ENCODE measurements at places on chromosomes 16 and 17. TPM values are rescaled to one million over a fixed set of nuclear protein-coding genes. Genes with fewer than 3 reads are reported as not detected.

The ZSCAN10 gene
- not detected for polyA plus RNA-seq

The BEAN1 gene
- polyA plus RNA-seq, result not detected

DNA sequence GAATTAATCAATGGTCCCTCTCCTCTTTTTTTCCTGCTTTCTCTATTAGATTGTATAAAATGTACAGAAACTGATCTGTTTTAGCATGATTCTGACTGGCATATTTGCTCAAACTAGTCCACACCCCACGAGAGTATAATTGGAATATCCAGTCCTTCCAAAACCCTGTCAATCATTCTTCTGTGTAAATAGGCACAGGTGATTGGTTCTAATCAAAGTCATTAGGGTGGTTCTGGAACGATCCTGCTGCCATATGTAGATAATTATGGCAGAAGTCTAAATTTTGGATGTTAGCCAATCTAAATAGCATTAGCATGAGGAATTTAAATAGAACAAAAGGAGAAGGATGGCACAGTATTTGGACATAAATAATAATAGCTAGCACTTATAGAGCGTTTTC lies 165.7 kb downstream of the SHISA6 start:
- H3K27ac ChIP-seq, result no peak overlapping the region
- H3K36me3 ChIP-seq, result no peaks in the 10 kb centered on the region
- H3K4me1 ChIP-seq, result no peaks in the 10 kb centered on the region

- peak overlapping the region; percentile 44 for H3K4me3 ChIP-seq
- no peaks in the 10 kb centered on the region for H3K27me3 ChIP-seq
- no peak overlapping the region for H3K27ac ChIP-seq
- H3K36me3 ChIP-seq, result no peaks in the 10 kb centered on the region
- H3K4me1 ChIP-seq, result no peaks in the 10 kb centered on the region
Measured at GRCh38 chr17:50547736-50548083, 736 bp downstream of the SPATA20 start.

DNA sequence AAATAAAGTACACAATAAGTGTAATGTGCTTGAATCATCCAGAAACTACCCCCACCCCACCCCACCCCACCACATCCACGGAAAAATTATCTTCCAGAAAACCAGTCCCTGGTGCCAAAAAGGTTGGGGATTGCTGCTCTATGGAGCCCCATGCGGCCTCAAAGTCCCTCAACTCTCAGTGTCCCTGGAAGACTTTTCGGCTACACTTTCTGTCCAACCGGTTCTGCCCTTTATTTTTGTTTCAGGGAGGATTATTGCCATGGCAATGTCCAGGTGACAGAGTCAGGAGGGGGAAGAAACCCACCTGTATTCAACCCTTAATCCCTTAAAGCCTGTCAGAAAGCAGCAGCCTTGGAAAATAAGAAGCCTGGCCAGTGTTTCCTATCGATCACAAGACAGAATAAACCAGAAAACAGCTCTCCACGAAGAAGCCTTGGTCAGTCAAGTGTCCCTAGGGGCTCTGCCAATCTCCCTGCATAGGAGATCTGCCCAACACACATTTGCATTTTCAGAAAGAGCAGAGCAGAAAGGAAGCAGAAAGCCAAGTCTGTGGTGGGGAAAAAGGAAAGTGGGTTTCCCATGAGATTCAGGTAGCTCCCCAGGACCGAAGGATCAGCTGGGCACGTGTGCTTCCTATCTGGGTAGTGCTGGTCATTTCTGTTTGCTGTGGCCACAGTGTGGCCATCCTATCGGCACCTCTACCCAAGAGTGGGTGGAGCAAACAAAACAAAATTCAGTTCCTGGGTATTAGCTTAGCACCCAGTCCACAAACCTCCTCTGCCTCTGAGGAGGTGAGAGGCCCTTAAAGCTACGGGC lies 342.7 kb downstream of the SOX9 start:
- H3K36me3 ChIP-seq, result no peaks in the 10 kb centered on the region
- H3K27ac ChIP-seq, result peak overlapping the region; percentile 24
- no peak for DNase-seq
- no peak overlapping the region for H3K4me3 ChIP-seq
- peaks cover 59% of the 10 kb centered on the region for H3K4me1 ChIP-seq

GRCh38 chr17:39209317-39210092 lies 9.4 kb downstream of the RPL19 start:
- no peak overlapping the region for H3K27ac ChIP-seq
- peaks cover 45% of the 10 kb centered on the region for H3K27me3 ChIP-seq
- H3K4me1 ChIP-seq, result no peaks in the 10 kb centered on the region
